Coronary artery (tissue), 2 donors: ENCODE measurements at places on chromosomes 4 and X.

- no peak for DNase-seq
These were observed 38.0 kb downstream of the MAGEE2 start for GRCh38 chrX:75746891-75747639.

DNA sequence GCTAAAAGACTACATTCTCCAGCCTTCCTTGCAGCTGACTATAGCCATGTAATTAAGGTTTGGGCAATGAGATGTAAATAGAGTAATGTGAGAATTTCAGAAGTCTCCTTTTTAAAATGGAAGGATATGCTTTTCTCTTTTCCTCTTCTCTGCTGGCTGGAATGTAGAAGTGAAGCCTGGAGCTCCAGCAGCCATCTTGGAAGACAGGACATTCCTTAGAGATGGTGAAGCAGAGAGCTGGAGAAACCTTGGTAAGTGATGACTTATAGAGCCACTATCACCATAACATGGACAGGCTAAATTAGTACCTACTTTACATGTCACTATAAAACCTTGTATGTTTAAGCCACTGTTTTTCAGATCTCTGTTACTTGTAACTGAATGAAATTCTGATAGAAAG lies 48.0 kb downstream of the RASL11B start:
- no peak for DNase-seq

DNA sequence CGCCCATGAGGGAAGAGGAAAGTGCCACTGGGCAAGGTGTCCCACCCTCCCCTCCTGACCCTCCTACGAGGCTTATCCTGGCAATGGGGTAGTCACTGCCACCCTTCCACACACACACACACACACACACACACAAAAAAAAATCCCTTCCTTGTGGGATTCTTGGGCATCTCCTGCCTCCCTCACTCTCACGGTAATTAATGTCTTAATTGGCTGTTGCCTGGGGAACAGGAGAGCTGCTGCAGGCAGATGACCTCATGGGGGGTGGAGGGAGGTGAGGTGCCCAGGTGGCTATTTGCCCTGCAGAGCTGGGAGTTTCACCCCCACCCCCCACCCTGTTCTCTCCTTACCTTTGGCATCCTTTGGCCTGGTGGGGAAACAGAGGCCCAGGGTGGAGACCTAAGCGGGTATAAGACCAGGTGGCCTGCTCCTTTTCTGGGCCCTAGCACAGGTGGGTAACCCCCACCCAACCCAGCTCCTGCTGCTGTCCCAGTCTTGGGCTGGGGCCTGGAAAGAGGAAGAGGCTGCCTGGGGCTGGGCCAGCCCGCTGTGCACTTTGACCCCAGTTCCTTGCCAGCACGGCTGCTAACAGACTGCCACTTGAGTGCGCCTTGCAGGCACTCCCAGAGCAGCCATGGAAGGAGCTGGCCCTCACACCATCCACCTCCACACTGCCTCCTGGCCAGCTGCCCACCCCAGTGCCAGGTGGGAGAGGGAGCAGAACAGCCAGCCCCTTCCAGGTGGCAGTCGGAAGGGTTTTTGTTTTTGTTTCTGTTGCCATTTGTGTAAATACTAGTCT lies 12.6 kb downstream of the EFNB1 start:
- DNase-seq = no peak

DNA sequence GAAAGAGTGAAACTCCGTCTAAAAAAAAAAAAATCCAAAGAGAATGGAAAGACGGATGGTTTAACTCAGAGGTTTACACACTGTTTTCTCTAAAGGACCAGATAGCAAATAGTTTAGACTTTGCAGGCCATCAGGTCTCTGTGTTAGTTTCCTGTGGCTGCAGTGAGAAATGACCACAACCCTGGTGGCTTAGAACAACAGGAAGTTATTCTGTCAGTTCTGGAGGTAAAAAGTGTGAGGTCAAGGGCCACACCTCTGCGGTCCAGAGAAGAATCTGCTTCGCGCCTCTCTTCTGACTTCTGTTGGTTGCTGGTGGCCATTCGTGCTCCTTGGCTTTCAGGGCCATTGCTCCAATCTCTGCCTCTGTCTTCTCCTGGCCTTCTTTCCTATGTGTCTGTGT lies 76.9 kb downstream of the TENM3 start:
- DNase-seq = no peak

GRCh38 chrX:141176586-141177451 lies at the start of gene LDOC1:
LDOC1 (minus strand) TSS chrX:141177129; CDS start chrX:141177021, 108 bp downstream.
- peak; percentile 82 for DNase-seq

DNA sequence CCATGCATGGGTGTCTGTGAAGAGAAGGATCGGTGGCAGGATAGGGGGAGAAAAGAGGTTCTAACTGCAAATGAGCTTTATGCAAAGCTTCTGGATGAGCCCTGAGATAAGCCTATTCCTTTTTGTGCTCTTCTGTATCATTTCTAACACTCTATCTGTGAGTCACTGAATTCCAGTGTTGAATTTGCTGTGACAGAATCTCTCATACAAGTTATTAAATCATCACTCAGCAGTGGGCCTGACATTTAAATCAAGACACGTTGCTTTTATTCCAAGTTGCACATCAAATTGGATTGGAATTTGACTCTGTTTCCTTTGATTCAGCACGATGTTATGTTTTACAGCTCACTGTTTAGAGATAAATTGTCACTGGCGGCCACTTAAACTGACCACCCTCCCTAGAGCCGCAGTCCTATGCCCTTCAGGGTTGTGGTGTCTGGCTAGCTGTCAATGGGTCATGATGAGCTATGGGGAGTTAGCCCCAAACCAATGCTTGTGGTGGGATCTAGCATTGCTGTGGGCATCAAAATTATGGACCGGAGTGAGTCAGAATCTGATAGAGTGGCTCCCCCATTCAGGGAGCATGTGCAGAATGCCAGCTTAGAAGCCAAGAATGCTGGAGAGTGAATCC lies 42.7 kb downstream of the LHFPL1 start:
- no peak for DNase-seq

DNA sequence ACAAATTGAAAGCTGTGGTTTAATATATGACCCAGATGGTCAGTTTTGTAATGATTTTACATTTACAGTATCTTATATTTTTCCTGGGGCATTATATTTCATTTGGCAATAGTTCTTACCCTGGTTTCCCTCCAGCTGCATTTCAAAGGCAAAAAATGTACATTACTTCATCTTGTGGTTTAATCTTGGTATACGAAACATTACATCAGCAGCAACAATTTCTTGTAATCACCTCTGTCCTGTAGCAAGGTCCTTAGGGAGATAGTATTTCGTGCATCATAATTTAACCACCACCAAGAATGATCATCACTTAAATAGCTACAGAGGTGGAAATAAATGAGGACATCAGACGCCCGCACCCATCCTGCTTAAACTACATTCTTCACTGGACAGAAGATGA lies 48.8 kb downstream of the HS6ST2 start:
- DNase-seq = no peak
